Activated T-helper 1 cell treated with Interleukin-2 at 50 U/mL for 16 hours (primary cell): ENCODE measurements at places on chromosomes 3 and 15.

- DNase-seq = no peak
Observed at GRCh38 chr3:48475188-48475587, 28.7 kb downstream of the ATRIP start.

DNA sequence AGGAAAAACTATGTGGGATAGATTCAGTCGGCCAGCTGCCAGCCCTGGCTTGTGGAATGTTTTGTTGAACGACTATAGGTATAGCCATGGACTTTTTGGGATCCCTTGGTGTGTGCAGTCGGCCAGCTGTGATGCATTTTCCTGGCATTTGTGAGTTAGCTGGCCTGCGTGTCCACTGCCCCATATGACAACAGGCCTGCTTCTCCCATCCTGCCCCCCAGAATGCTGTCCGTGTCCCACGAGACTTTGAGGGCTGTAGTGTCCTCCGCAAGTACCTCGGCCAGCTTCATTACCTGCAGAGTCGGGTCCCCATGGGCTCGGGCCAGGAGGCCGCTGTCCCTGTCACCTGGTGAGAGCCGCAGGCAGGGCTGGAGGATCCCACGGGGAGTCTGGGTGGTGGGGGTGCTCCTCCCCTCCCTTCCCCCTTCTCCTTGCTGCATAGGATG lies 23.6 kb downstream of the PTPN23 start:
- no peak for DNase-seq

- DNase-seq = no peak
Observed at GRCh38 chr3:13009946-13010315, 63.3 kb downstream of the IQSEC1 start.

GRCh38 chr15:57703387-57703786 lies 3.1 kb upstream of the POLR2M start:
- DNase-seq = no peak

- no peak for DNase-seq
Observed at GRCh38 chr15:73862276-73862675, 11.1 kb upstream of the TBC1D21 start.
